MG63 (cell line): ENCODE measurements at places on chromosomes 7 and 10. TPM values are rescaled to one million over a fixed set of nuclear protein-coding genes. Genes with fewer than 3 reads are reported as not detected.

FAM237B gene
- not detected in 2 replicates for total RNA-seq

ARHGEF5 gene
- 2.0 and 2.7 TPM in 2 replicates for total RNA-seq

MALRD1 gene
- 0.26 TPM in 1 of 2 replicates, not detected in the other for total RNA-seq

SYNPO2L gene
- not detected in 2 replicates for total RNA-seq

SEMA3D gene
- total RNA-seq = 0.20 and 1.2 TPM in 2 replicates

MMP21 gene
- not detected in 2 replicates for total RNA-seq

CTAGE4 gene
- 0.57 and 2.1 TPM in 2 replicates for total RNA-seq

CTAGE8 gene
- total RNA-seq = 0.57 TPM in 1 of 2 replicates, not detected in the other

ITPRID1 gene
- not detected in 2 replicates for total RNA-seq

SH2D4B gene
- not detected in 2 replicates for total RNA-seq

NRCAM gene
- 0.79 and 1.5 TPM in 2 replicates for total RNA-seq

SPDYE1 gene
- total RNA-seq = not detected in 2 replicates

C10orf105 gene
- total RNA-seq = not detected in 2 replicates

AFAP1L2 gene
- total RNA-seq = 3.4 and 3.8 TPM in 2 replicates

PHYH gene
- total RNA-seq = 7.2 and 12.7 TPM in 2 replicates

OGA gene
- 31.3 and 66.7 TPM in 2 replicates for total RNA-seq

SEMA4G gene
- total RNA-seq = not detected in 2 replicates

SLC18A2 gene
- not detected in 2 replicates for total RNA-seq

OR2A7 gene
- 0.79 TPM in 1 of 2 replicates, not detected in the other for total RNA-seq

PODXL gene
- 1.0 and 1.2 TPM in 2 replicates for total RNA-seq

NACAD gene
- not detected in 2 replicates for total RNA-seq

HOXA3 gene
- total RNA-seq = 4.3 TPM in 1 of 2 replicates, not detected in the other

VAX1 gene
- not detected in 2 replicates for total RNA-seq

PLPP4 gene
- 3.4 and 13.4 TPM in 2 replicates for total RNA-seq

GSAP gene
- total RNA-seq = 0.74 and 2.3 TPM in 2 replicates

KLF14 gene
- total RNA-seq = not detected in 2 replicates

SPDYE8 gene
- total RNA-seq = not detected in 2 replicates

CAMK2B gene
- 0.54 and 2.0 TPM in 2 replicates for total RNA-seq

C10orf67 gene
- not detected in 2 replicates for total RNA-seq

PIK3AP1 gene
- total RNA-seq = 0.02 and 1.2 TPM in 2 replicates
